Progenitor cell of endocrine pancreas (in vitro differentiated cells): ENCODE measurements at places on chromosomes 7 and 10.
A peak's percentile ranks its signal among the peaks of the same experiment; 100 is the strongest.

GRCh38 chr7:129381710-129382484, 52.3 kb upstream of the STRIP2 start:
- DNase-seq = no peak

DNA sequence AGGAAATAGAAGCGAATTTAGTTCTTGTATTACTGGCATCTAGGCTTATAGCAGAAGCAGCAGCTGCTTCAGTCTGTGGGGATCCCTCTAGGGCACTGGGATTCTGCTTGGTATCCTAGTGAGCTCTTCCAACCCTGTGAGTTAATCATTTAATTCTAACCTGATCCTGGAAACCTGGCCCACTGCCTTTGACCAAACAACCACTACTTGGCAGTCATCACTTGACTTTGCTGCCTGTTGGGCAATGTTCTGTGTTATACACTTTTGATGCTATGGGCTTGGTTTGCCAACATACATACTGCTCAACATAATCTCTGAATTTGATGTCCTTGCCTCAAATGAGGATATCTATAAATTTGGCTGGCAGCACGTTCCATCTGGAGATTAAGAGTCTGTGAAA, 813.4 kb downstream of the ANKRD7 start:
- DNase-seq = no peak

- DNase-seq = no peak
Observed at GRCh38 chr10:14659626-14660196, 115.0 kb downstream of the FAM107B start.

GRCh38 chr7:20407585-20408466, 77.1 kb downstream of the ITGB8 start:
- DNase-seq = no peak

DNA sequence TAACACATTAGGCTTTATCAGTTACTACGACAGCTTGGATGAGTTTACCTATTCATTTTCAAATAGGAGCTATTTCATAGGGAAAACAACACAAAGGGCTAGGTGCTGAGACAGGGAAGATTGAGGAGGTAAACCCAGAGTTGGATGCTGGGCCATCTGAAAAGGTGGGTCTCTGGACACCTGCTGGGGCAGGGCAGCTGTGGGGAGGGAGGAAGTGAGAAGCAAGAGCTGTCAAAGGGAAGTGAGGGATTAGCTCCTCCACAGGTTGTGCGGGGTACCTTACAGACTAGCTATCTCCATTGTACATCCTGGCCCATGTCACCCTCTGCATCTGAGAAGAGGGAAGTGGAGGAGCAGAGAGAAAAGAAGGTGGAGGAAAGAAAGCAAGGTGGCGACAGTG, 48.9 kb downstream of the BLNK start:
- DNase-seq = no peak

- DNase-seq = no peak
Observed at GRCh38 chr7:112538726-112539255, 58.0 kb downstream of the LSMEM1 start.

- no peak for DNase-seq
Observed at GRCh38 chr7:46035166-46035565, 114.1 kb upstream of the IGFBP3 start.

DNA sequence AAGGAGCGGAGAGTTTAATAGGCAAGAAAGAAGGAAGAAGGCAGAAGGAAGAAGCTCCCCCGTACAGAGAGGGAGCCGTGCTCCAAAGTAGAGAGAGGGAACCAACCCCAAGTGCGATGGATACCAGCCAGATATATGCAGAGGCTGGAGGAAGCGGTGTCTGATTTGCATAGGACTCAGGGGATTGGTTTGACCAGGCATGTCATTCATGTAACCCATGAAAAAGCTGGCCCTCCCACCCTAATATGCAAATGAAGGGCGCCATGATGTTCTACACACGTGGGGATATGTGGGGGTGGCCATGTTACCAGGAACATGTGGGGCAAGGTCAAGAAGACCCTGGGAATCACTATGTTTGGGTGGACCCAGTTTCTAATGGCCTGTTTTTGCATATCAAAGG, 40.6 kb upstream of the FAM3C start:
- DNase-seq = no peak

- no peak for DNase-seq
Observed at GRCh38 chr10:72796042-72796441, 97.5 kb upstream of the OIT3 start.

- no peak for DNase-seq
Observed at GRCh38 chr10:909831-910230, 21.7 kb downstream of the LARP4B start.

DNA sequence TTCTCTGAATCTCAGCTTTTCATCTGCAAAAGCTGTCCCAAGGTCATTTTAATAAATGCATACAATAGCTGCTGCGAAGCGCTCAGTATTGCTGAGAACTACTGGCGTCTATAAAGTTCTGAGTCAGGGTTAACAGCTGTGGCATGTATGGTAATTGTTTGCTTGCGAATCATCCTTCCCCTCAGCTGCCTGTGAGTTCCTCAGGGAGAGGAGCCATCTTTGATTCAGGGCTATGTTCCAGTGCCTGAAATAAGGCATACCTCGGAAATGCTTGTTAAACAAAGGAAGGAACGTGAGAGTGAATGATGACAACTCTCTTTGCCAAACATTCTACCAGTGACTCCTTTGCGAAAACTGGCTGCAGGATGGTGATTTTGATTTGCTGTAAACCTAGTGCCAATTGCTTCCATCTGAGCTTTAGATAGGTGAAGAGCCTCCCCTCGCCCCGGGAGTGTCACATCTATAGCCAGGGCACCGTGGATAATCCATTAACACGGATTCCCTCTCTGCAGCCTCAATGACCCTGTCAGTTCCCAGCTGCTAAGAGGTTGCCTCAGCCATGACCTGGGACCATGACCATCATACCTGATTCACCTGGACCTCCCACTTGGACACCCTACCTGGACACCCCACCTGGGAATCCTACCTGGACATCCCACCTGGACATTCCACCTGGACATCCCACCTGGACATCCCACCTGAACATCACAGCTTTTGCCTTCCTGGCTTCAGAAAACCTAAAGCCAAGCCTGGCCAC, 39.6 kb downstream of the GPRIN2 start:
- DNase-seq = peak; percentile 7

DNA sequence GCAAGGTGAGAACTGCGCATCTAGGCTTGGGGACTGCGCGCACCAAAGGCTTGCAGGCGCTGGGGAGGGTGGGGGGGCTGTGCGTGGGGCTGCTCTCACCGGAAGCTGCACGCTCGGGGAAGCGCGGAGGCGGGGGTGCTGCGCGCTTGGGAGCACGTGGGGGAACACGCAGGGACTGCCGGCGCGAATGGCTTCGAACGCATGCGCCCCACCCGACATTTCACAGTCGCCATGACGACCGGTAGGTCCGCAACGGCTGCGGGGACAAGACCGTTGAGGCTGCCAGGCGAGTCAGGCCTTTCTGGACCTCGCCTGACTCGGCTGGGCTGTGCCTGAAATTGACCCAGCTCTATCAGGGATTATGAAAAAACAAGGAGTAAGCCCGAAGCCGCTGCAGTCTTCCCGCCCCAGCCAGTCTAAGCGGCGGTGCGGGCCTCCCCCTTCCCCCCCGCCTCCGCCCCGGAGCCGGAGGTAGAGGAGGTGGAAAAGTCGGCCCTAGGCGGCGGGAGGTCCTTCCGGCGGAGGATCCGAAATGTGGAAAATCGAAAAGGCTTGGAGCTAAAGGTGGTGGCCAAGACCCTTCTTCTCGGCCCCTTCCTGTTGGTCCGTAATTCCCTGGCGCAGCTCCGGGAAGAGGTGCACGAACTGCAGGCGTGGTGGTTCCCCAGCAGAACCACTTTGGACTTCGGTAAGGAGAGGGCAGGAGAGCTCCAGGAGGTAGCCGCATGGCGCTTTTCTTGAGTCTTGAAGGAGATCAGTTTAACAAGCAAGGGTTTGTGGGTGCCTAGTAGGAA, 34.9 kb upstream of the STEAP1 start:
- DNase-seq = no peak

- DNase-seq = no peak
Observed at GRCh38 chr7:87287738-87288341, 57.6 kb upstream of the CROT start.

DNA sequence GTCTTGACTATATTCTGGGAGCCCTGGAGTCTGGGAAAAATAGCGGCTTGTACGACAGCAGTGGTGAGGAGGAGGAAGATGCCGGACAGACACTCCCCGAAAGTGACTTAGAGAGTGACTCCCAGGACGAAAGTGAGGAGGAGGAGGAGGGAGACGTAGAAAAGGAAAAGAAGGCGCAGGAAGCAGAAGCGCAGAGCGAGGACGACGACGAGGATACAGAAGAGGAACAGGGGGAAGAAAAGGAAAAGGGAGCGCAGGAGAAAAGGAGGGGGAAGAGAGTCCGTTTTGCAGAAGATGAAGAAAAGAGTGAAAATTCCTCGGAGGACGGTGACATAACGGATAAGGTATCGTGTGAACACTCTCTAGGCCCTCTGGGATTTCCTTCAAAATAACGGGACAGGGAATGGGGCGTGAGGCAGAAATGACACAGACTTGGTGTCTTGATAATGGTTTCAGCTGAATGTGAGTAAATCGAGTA, 908 bp downstream of the NOM1 start:
- no peak for DNase-seq

- DNase-seq = no peak
Observed at GRCh38 chr10:20173046-20173445, 356.8 kb downstream of the PLXDC2 start.

DNA sequence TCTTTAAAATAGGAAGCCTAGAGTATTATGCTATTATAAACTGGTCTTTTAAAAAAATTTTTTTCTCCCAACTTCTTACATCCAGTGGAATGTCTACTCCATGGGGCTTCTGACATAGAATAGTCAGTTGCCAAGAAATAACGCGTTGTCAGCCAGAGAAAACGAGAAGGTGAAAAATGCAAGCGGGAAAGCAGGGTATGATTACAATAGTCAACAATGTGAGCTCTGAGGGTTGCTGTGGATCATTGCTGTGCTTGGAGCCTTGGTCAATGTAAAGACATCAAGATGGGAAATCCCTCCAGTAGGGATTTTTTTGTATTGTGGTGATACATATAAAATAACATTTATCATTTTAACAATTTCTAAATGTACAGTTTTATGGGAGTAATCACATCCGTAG, 27.6 kb upstream of the PLPP4 start:
- DNase-seq = no peak

GRCh38 chr7:105940109-105940508, 23.0 kb upstream of the CDHR3 start:
- no peak for DNase-seq

DNA sequence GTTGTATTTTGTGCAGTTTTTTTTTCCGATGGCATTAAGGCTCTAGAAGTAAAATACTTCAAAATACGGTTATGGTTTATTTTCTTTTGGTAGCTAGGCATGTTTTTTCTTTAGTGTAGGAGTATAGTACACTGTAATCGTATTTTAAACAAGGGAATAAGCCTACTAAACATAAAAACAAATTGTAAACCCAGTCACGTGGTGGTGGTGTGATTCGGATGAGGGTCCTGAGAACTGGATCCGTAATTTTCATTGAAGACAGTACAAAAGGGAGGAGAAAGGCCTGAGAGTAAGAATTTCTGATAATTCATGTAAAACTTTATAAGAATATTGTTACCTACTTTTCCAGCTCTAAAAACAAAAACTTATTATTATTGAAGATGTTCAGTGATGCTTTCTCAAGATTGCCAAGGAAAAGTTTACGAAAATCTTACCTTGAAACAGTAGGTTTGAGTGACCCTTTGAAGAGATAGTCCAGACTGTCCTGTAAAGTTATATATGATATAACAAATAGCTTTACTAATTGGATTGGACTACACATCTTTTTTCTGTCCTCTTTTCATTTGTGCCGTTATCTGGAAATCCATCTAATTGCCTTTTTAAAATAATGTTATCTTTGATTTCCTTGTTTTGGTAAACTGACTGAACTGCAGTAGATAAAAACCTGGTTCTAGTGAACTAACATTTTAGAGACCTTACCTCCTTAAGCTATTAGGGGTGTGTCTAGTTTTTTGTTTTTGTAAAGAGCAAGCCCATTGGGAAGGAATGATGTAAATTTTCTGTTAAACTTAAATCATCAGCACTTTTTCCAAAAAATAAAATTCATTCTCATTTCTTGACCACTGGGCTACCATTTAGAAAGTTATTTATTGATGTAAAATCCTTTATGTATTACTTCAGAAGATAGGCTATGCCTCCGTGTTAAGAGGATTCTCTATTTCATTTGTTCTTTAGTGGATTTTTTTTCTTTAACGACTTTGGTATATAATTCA, 1.0 kb upstream of the PBLD start:
- DNase-seq = no peak

GRCh38 chr10:79057481-79058275, 11.1 kb upstream of the ZMIZ1 start:
- no peak for DNase-seq

GRCh38 chr10:42754155-42755027, 28.2 kb upstream of the BMS1 start:
- peak; percentile 26 for DNase-seq

- no peak for DNase-seq
Observed at GRCh38 chr7:11956991-11957390, 125.0 kb upstream of the THSD7A start.
